CD4-positive, alpha-beta T cell treated with Interleukin-17A for 1 hour (primary cell): ENCODE measurements at places on chromosomes 5 and 9.

- DNase-seq, result no peak
Observed at GRCh38 chr9:130072515-130073235, 19.0 kb downstream of the GPR107 start.

DNA sequence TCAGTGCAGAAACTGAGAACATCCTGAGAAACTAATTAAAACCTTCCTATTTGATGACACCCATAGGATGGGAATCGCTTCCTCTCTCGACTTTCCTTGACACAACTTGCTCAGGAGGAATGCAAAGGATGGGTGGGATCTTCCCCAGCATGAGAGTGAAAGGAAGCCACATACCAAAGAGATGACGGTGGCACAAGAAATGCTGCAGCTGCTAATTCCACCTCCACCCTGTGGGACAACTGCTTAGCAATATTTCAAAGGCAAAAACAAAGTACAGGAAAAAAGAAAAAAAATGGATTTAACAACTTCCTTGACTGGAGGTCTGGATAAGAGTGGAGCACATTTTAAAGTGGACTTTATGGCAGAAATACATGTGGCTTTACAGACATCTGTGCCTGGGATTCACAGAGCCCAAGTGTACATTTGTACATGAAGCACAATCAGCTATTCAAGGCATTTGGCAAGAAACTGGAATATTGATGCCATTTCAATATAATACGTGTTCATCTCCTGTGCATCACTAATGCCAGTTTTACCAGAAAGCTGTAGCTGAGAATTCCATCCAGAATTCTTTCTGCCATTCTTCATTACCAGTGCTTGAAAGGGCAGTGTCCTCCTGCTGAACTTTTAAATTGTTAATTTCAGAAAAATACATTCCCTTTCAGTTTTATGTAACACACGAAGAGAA is 359.2 kb upstream of the ACTBL2 start:
- no peak for DNase-seq

DNA sequence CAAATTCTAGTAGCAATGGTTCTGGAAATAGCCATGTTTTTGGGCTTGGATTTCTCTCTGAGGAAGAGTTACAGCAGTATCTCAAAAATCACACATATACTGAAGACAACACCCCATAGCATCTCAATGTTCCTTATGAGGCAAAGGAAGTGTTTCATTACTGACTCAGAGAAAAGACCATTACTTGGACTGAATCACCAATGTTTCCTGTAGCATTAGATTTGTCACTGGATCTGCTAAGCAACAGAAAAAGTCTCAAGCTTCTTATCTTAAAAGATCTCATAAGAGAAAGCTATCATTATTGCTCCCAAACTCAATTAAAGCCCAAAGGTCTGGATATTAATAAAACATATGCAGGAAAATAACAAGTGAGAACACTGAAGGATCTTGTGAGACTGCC is 272.4 kb downstream of the ADAMTS6 start:
- no peak for DNase-seq

DNA sequence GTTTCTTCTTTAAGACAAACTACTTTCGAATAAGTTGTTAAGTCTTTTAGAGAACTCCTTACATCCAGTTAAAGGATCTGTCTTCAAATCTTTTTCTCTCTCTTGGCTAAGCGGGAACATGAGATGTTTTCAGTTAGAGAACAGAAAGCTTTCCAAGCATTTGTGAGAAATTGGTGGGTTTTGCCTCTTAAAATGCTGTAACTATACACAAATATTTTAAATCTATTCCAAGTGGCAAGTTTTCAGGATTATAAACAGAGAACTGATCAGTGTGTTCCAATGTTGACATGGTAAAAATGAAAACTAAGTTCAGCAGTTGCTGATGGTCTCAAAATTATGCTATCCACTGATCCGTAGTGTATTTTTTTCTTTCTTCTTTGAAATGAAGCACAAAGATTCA is 100.4 kb downstream of the EBF1 start:
- no peak for DNase-seq

- no peak for DNase-seq
Observed at GRCh38 chr9:94882966-94883641, 156.6 kb downstream of the AOPEP start.

GRCh38 chr9:87611776-87612175 is 114.1 kb downstream of the DAPK1 start:
- DNase-seq, result no peak

DNA sequence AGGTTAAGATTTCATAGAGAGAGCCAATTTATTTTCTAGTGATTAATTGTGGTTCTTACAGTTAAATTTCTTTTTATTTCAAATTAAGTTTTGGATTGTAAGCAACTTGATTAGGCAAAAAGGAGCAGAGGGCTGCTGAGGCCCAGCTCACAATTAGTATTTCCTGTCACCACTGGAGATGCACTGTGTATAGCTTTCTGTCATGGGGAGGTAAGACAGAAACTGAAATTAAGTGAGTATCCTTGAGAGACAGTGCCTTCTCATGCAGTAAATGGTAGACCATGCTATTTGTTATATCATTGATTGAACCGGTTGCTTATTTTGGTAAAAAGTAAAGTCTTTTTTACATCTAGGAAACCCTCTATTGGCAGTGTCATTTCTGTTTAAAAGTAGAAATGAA is 190.7 kb downstream of the CCDC171 start:
- DNase-seq, result no peak

DNA sequence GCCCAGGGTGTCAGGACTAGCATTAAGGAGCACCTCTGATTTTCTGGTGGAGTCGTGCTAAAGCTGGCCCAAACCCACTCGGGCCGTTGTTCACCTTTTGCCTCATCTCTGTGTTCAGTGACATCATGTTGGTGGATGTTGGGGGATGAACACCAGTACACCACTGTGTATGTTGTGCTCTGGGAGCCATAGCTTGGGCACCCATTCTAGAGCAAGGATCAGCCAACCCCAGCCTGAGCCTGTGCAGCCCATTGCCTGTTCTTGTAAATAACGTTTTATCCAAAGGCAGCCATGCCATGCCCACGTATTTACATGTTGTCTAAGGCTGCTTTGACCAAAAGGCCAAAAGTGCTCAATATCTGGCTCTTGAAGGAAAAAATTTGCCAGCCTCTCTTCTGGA is 245.6 kb downstream of the FANCC start:
- no peak for DNase-seq

DNA sequence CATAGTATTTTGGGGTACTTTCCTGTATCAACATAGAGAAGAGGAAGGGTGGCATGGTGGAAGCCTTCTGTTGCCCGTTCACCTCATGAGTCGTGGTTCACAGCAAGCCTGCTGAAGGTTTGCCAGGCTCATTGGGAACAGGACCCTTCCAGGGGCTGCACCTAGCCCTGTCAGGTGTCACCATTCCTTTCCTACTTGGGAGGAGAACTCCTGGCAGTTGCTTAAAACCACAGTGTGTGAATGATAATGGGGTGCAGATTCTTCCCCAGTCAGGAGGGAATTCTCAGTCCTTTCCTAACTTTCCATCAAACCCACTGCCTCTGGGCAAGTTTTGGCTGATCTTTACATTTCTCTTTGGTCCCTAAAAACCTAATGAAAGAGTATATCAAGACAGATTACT is 99.4 kb upstream of the CTNND2 start:
- no peak for DNase-seq
